ENCODE measurements at places on chromosomes 11 and 22. TPM values are rescaled to one million over a fixed set of nuclear protein-coding genes. Genes with fewer than 3 reads are reported as not detected.

GRCh38 chr11:2205214-2205720 lies 33.7 kb upstream of the TH start:
- DNase-seq: no peak

DNA sequence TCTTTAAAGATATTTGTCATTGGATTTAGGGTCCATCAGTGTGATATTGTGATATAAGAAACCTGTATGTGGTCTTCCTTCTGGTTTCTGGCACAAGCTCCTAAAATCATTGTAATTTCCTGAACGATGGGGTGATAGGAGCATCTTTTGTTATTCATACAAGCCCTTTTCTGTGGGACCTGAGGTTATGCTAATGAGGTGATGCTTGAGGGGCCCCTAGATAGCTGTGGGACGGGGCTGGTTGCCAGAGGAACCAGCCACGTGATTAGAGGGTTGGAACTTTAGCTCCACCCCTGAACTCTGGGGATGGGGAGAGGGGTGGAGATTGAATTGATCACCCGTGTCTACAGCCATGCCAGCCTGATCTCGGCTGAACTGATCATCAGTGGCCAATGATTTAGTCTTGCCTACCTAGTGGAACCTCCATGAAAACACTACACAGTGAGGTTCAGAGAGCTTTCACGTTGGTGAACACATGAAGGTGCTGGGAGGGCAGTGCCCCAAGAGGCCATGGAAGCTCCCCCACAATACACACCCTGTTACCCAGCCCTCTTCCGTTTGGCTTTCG lies 62.8 kb downstream of the BCR start:
- DNase-seq: no peak

MS4A12 gene
- not detected for total RNA-seq

ANO1 gene
- total RNA-seq: 0.37 TPM

Data from H4 (cell line).